ENCODE measurements at places on chromosomes 3 and 15. TPM values are rescaled to one million over a fixed set of nuclear protein-coding genes. Genes with fewer than 3 reads are reported as not detected.

DNA sequence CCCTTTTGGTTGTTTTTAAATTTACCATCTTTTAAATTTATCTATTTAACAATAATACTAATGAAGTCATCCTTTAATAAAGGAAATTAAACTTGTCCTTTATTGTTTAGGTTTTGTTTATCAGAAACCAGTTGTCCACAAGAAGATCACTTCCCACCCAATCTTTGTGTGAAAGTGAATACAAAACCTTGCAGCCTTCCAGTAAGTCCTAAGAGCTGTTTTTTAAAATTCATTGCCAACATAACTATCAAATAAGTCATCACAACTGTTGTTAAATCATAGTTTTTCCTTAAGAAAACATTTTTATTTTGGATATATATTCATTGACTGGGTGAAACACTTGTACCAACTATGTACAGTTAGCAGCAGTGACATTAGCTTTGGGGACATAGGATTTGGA, 59.4 kb downstream of the CALML4 start:
- no peak for DNase-seq

ZBTB47 gene
- 3.5 TPM for total RNA-seq

DNA sequence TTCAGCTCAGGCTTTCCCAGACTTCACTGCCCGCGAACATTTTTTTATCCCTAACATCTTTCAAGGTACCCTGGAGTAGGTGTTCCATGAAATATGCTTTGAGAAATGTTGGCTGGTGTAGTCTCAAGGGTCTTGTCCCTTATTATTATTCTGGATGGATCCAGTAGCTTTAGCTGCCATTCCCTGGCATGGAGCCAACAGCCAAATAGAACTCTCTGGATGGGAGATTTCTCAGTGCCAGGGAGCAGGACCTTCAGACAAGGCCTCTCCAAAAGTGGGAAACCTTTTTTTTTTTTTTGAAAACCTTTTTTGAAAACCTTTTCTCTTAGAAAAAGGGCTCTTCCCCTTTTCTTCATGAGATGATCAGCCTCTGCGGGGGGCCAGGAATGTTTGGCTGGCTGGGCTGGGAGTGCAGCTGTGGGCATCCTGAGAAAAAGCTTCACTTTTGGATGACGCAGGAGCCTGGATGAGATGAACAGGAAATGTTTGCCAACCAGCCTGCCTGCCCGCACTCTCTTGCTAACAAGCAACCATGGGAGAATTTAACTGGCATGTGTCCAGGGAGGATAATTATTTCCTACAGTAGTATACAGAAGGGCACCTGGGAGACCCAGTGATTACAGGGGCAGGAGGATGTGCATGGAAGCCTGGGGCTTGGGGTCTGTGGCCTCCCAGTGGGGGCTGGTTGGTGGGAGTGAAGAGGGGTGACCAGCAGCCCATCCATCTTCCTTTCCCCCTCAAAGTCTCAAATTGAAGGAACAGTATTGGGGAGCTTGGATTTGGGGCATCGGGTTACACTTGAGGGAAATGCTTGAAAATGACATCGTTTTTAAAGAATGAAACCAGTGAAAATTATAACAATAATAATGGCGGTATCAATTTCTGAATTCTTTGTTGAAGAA, 109.1 kb upstream of the LRIG1 start:
- DNase-seq = peak; percentile 89

GRCh38 chr3:111392894-111393398, 149.1 kb upstream of the CD96 start:
- DNase-seq = no peak

GRCh38 chr15:38129531-38130204, 123.0 kb upstream of the SPRED1 start:
- DNase-seq = no peak

DNA sequence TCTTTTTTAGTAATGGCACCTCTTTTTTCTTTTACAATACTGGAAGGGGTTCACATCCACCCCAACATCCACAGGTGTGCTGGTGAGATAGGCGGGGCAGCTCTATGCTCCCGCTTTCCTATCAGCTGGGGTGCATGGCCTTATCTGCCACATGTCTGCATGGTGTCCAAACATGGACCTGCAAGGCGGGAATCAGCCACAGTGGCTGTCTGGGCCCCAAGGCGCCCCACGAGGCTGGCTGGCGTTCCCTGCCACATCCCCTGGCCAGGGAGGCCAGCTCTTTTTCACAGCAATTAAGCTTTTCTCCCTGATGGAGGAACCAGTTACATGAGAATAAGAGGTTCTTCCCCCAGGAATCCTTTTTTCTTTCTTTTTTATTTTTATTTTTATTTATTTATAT, 30.9 kb upstream of the GOLGA6L2 start:
- DNase-seq = no peak

GRCh38 chr3:70554170-70554569, 241.7 kb upstream of the MDFIC2 start:
- DNase-seq = no peak

ALG1L2 gene
- 5.6 TPM for total RNA-seq

DNA sequence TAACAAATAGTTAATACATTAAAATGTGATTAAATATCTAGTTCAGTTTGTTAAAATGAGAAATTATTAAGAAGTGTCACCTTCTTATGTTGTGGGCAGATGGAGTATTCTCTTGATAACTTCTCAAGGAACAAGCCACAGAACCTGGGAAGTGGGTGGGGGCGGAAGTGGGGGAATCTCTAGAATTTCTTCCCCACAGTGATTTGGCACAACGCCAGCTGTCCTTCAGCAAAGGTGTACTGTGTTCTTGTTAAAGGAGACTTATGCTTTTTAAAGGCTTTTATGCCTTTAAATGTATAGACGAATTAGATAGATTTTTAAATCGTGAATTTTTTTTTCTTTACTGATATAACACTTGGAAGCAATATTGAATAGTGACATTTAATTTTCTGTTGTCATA, 42.4 kb downstream of the SEC22A start:
- DNase-seq = no peak

DNA sequence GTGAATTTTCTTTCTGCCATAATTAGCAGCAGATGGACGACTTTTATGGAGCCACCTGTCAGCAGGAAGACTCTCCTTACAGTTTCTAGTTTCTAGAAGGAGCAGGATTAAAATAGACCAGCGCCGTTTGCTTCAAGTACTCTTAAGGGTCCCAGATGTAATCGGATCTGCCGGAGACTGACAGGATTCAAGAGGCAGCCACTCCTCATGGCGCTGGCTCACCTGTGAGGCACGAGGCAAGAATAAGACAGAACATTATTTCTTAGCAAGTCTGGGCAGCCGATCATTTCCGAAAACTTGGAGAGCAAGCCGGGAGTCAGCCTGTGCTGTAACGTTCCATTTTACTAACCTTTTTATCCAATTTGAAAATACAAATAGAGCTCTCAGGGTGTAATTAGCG, 410.4 kb upstream of the RORA start:
- no peak for DNase-seq

GRCh38 chr3:127252446-127252845, 35.4 kb downstream of the PRR20G start:
- no peak for DNase-seq

GRCh38 chr15:93233710-93234109, 144.7 kb upstream of the RGMA start:
- DNase-seq = no peak

DNA sequence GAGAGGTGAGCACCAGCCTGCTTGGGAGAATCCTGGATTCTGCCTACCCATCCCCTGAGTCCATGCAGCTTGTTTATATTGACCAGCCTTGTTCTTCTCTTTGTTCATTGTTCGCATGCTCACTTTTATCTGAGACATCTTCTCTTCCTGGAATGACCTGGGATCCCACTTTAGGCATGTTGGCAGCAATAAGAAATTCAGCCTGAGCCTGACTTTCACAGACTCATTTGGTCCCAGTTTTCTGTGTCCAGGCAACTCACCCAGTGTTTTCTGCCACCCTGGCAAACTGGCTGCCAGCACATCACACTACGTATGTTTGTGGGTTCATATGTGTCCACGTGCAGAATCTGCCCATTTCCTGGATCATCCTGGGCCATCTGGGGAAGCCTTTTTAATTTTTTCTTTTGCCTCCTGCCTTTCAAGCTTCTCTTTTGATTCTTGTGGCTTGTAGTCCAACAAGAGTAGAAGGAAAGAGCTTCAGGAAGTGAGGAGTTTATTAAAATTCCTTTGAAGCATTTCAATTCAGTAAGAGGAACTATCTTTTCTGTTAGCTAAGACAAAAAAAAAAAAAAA, 199.9 kb downstream of the FNDC3B start:
- no peak for DNase-seq

GRCh38 chr3:155029941-155030340, 50.2 kb upstream of the MME start:
- DNase-seq = no peak

GRCh38 chr3:187736418-187736871, 8.8 kb downstream of the BCL6 start:
- DNase-seq = peak; percentile 78

DNA sequence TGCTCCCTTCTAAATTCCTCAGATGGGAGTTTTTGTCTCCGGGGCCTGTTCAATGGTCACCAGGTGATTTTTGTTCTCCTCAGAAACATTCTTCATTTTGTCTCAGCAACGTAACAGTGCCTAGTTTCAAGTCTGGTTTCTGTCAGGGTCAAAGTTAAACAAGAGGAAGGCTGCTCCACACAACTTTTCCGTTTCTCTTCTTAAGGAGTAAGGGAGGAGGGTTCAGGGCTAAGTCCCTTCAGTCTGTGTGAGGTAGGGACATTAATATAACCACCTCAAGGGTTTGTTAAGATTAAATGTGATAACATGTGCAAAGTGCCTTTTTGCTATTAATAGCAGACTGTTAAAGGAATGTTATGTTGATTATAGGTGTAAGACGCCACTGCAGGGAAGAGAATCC, 41.8 kb downstream of the HOMER2 start:
- no peak for DNase-seq

SPESP1 gene
- not detected for total RNA-seq

CCR9 gene
- total RNA-seq = not detected

GRCh38 chr3:180421221-180421620, 180.7 kb upstream of the TTC14 start:
- DNase-seq = no peak

DNA sequence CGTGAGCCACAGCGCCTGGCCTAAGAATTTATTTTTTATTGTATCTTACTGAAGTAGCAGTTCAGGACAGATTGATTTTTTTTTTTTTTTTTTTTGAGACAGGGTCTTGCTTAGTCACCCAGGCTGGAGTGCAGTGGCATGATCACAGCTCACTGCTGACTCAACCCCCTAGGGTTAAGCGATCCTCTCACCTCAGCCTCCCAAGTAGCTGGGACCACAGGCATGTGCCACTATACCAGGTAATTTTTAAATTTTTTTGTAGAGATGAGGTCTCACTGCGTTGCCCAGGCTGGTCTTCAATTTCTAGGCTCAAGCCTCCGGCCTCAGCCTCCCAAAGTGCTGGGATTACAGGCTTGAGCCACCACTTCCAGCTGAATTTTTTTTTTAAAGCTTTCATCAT, 99.8 kb upstream of the HERC1 start:
- no peak for DNase-seq

- DNase-seq = peak; percentile 32
These were observed 23.2 kb downstream of the CYP8B1 start for GRCh38 chr3:42852441-42852840.

DNA sequence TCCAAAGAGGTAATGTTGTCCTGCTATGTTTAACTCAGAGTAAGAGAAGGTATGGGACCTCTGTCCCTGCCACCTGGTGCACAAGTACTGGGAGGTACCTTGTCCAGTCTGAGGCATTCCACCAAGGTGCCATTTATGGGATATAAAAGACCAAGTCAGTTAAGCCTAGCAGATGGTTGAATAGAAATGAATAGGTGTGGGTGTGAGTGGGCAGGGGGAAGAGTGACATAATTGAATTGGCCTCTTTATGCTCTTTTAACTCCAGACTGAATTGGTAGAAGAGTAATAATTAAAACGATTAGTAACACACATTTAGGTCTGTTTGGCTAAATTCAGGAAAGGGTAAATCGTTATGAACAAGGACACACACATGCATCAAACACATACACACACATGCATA, 562 bp downstream of the ADGRG7 start:
- no peak for DNase-seq

DNA sequence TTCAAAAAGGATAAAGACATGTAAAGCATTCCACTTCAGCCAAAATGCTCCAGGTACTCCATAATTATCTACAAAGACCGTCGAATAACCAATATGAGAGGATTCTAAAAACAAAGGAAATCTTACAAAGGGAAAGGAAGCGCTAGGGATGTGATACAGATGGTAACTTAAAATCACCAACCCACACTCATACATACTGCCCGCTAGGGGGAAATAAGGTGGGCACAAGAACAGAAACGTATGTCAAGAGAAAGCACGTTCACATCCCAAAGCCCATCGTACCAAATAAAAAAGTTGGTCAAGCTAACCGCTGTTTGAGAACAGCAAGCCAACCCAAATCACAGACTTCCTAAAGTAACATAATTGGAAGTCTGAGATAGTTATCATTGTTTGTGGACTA, 429.4 kb downstream of the SHQ1 start:
- no peak for DNase-seq

DNA sequence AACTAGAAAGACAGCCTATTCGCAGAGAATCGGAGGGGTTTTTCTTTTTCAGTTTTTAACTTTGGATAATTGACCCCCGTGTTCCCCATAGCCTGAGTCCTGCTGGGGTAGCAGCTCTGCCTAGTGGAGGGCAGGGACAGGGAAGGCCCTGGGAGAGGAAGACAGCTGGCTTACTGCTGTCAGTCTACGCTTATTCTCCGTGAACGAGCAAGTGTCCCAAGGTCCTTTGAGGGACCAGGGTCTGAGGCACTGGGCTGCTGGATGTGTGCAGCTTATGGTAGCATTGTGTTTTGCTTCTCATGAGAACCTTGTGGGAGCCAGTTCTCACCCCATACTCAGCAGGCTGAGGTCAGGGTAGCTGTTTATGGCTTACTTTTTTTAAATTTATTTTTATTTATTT, 3.0 kb downstream of the LIMD1 start:
- DNase-seq = no peak

CASR gene
- total RNA-seq = not detected

DNA sequence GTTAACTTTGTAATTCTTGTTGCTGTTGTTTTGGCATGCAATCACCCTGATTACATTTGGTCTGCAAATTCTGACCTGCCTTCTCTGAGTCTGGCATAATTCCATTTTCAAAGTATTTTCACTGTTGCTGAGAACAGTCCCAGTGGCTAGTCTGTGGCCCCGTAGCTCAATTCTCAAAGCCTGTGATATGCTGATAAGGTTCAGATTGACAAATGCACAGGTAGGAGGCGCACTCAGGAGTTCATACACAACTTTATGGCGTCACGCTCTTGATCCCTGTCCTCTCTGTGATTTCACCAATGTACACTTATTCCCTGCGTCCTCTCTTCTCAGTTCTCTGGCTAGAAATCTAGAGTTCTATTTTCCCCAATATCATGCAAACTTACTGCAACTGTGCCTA, 376.6 kb upstream of the SLCO3A1 start:
- no peak for DNase-seq

SLC22A14 gene
- total RNA-seq = 0.20 TPM

- no peak for DNase-seq
These were observed 257.8 kb downstream of the CD47 start for GRCh38 chr3:107833043-107833442.

GRCh38 chr3:70393881-70394612, 81.6 kb upstream of the MDFIC2 start:
- DNase-seq = no peak

All from endodermal cell (in vitro differentiated cells).